ENCODE measurements at places on chromosomes 2 and 18.

DNA sequence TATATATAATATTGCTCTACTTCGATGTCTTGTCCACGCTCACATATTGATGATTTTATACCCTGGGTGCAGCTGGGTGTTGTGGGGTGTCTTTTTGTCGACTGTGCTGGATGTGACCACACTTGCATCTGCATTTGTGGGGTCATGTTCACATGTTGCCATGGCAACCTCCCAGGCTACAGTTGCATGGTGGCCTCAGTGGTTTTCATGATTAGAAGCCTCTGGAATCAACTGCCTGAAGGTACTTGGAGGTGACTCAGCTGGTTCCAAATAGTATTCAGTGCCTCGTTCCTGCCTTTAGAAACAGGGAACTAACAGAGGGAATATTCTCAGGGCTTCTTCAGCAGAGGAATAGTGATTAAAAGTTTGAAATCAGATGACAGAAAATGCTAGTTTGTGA, 166.3 kb upstream of the NYAP2 start:
- DNase-seq, result no peak

- no peak for DNase-seq
Measured at GRCh38 chr18:45567123-45567522, 48.2 kb upstream of the SLC14A2 start.

DNA sequence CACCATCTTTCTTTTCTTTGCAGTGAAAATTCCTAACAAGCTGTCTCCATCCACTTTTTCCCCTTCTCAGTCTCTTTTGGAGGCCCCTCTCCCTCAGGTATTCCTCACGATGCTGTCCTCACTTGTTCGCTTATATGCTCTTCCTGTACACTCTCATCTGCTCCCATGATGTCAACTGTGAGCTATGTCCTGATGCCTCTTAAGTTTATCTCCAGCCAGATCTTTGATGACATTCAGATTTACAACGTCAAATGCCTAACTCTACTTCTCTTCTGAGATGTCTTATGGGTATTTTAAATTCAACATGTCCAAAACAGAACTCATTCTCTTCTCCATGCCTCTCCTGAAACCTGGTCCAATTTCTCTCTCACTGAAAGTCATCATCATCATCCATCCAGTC, 55.1 kb upstream of the SERTAD2 start:
- DNase-seq, result no peak

GRCh38 chr2:182818501-182818900, 47.9 kb downstream of the FRZB start:
- DNase-seq, result no peak

DNA sequence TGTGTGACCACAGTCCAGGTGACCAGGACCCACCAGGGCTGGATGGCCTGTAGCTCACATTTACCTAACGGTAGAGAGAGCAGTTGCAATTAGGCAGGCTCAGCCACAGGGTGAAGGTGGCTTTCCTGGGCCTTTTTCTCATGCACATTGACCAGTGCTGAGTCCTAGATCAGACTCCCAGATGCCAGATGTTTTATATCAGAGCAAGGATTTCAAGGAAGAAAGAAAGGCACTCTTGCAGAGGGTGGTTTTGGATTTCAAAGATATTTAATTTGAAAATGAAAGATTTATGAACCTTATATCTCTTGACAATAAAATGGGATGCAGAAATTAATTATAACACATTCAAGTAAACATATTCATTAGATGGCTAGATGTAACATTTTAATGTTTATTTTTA, 694.2 kb upstream of the GYPC start:
- DNase-seq, result no peak

DNA sequence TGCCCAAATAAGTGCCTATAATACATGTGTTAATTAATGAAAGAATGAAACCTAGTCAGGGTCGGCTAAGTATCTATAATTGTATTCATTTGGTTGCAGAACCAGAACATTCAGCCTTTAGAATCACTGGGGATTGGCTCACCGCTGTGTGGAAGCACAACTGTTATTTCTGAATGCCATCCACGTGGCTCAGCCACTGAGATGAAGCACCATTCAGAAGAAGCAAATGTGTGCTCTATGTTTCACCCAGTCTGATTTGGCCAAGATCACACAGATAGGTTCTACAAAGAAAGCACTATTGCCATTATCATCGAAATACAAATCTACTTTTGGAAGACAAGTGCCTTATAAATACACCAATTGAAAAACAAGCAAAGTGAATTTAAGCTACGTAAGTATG, 30.6 kb upstream of the SPOPL start:
- no peak for DNase-seq

DNA sequence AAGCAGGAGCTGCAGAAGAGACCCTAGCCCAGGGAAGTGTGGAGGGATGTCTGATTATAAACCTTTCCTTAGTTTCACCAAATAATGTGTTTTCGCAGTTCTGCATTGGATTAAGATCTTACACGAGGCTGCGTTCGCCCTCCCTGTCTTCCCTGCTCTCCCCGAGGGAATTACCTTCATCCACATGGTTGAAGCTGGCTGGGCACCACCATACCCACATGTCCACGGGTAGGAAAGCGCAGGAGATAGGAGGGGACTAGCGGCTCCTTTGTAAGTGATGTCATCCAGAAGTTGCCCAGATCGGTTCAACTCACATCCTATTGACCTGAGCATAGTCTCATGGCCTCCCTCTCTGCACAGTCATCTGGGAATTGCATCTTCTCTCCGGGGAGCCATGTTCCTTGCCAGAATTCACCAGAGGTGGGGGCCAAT, 1.1 kb downstream of the TTL start:
- DNase-seq, result peak; percentile 63

GRCh38 chr2:6353669-6354068, 512.0 kb downstream of the CMPK2 start:
- DNase-seq, result no peak

- no peak for DNase-seq
Measured at GRCh38 chr2:153940511-153940910, 68.8 kb downstream of the GALNT13 start.

DNA sequence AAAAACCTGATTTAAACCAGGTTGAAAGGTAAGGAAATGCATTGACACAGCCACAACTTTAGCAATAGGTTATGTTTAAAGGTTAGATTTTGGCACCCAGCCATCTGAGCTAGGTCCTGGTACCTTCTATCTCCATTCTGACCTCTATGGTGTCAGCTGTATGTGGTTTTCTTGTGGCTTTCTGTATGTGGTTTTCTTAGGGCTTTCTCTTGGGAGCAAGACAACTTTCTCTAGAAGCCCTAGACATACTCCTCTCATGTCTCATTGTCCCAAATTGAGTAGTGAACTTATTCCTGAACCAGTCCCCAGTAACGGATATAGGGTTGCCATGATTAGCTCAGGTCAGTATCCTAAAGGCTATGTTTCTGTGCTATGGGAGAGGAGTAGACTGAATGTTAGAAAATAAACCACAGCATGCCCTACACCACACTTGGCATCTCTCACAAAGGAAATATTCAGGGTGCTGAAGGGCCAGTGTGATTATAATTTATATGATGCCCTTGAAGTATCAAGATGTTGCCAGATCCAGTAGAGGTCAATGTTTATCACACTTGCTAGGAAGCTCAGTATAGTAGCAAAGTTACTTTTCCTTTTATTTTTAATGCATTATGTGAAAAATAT, 176.1 kb downstream of the CAPN13 start:
- DNase-seq, result no peak

DNA sequence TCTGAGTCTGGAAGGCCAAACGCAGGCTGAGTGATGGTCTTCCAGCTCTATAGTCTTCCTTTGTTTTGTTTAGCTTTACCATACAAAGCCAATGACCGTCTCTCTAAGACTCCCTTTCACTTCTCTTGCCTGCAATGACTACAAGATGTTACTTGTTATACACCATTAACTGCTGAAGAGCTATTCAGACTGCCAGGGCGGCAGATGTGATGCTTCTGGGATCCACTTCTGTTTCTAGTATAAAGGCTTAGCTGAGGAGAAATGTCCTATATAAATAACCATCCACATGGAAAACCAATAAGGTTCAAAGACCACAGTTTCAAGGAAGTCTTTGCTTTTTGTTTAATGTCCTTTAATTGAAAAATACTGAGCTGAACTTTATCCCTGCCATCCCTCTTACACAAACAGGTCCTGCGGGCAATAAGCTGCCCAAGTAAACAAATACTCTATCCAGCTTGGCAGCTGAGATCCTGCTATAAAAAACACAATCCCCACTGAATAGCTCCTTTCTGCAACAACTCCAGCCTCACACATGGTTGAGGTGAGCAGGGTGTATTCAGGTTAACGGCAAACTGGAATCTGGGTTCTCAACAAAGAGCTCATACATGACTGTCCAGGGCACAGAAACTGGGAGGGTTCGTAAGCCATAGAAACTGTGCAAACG, 124.6 kb downstream of the VIT start:
- no peak for DNase-seq

- no peak for DNase-seq
Measured at GRCh38 chr18:48428475-48429177, 19.4 kb upstream of the ZBTB7C start.

GRCh38 chr2:152418688-152419087, 83.7 kb downstream of the FMNL2 start:
- DNase-seq, result no peak

DNA sequence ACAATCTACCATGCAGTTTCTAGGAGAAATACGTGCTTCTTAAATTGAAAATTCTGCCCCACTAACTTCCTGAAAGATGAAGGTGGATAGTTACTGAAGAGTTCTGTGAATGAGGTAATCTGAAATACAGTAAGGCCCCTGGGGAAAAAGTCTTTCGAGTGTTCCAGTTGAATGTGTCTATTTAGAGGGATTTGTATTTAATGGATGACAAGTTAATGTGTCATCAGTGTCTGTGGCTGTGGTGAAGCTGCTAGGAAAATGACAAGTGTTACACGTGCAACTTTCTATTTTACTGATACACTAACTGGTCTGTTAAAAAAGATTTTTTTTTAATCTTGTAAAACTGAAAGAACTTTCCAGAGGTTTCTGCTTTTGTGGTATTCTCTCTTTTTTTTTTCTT, 384.6 kb downstream of the STK39 start:
- no peak for DNase-seq

DNA sequence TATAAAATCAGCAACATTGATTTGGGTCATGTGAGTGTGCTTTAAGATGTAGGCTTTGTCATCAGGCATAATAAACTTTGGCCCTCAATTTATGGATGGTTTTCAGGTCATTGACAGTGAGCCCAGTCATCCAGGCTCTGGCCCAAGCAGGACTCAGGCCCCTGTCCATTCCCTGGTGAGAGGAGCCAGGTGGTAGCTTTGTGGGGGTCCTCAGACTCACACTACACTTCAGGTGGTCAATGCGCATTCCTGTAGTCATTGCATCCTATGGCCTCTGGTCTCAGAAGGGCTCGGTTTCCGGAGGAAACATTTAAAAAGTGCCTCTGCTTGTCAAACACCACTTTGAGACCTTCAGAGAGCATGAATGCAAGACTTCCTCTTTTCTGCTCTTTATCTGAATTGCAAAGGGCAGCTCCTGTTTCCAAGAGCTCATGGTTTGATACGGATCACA, 20.2 kb downstream of the LGALSL start:
- DNase-seq, result no peak

- no peak for DNase-seq
Measured at GRCh38 chr2:237593596-237594320, 3.2 kb upstream of the RAB17 start.

DNA sequence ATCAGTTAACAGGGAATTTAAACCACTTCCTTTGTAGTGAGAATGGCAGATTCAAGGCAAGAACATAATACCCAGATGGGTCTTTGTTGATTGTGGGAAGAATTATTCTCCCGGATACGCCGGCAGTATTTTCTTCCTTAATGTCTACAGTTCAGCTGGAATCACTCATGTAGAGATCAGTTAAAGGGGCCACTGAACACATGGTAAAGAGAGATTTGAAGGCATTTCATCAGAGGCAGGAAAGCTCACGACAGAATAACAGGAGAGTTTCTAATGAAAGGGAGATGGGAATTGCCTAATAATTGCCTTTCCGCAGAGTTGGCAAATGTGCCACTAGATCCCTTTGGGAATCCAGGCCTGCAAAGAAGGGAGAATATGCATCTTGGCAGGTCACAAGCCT, 327.7 kb upstream of the ZNF804A start:
- DNase-seq, result no peak

- no peak for DNase-seq
Measured at GRCh38 chr2:101873543-101873942, 118.2 kb upstream of the IL1R2 start.

DNA sequence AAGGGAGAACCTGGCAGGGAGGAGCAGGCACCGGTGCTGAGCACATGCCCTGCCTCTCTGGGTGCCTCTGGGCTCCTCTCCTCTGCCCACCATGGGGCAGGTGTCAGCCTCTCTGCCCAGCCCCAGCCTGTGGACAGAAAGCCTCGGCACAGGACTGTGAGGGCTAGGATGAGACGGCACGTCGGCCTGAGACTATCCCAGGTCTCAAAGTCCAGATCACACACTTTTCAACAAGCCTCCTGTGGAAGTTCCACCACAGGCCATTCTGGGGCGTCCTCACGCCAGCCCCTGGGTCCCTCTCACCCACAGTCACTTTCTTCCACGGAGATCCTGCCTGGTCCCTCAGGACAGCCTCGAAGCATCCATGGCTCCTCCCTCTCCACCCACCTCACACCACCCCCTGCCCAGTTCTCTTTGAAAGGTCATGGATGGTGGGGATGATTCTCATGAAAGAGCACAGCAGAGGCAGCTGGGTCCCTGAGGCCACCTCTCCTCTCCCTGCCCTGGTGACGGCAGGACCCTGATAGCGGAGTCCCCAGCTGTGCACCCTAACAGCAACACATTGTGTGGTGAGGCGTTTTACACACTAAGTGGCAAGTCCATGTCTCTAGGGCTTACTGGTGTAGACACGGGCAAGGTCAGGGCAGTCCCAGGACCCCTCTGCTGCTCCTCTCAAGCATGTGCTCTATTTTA, 569.4 kb upstream of the SALL3 start:
- no peak for DNase-seq

GRCh38 chr18:73286584-73286983, 418.8 kb upstream of the NETO1 start:
- no peak for DNase-seq

GRCh38 chr2:181311837-181312236, 145.3 kb upstream of the ITGA4 start:
- no peak for DNase-seq

GRCh38 chr2:43057026-43057741, 169.2 kb downstream of the ZFP36L2 start:
- DNase-seq, result peak; percentile 56

Measured in BE2C (cell line).